ENCODE measurements at places on chromosomes 16 and 17. TPM values are rescaled to one million over a fixed set of nuclear protein-coding genes. Genes with fewer than 3 reads are reported as not detected.

- DNase-seq, result no peak
Measured at GRCh38 chr16:79099716-79100115, 500.8 kb downstream of the MAF start.

- DNase-seq, result no peak
Measured at GRCh38 chr17:54876656-54877195, 23.9 kb upstream of the TOM1L1 start.

- no peak for DNase-seq
Measured at GRCh38 chr17:29643817-29644160, 21.1 kb upstream of the CORO6 start.

DNA sequence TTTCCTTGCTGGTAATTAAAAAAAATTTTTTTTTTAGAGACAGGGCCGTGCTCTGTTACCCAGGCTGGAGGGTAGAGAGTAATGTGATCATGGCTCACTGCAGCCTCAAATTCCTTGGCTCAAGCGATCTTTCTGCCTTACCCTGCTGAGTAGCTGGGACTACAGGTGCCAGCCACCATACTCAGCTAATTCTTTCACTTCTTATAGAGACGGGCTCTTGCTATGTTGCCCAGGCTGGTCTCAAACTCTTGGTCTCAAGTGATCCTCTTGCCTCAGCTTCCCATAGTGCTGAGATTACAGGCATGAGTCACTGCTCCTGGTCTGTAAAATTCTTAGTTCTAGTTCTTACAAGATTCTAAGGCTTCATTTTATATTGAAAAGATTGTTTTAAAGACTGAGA, 11.1 kb downstream of the SMIM36 start:
- DNase-seq, result no peak

DNA sequence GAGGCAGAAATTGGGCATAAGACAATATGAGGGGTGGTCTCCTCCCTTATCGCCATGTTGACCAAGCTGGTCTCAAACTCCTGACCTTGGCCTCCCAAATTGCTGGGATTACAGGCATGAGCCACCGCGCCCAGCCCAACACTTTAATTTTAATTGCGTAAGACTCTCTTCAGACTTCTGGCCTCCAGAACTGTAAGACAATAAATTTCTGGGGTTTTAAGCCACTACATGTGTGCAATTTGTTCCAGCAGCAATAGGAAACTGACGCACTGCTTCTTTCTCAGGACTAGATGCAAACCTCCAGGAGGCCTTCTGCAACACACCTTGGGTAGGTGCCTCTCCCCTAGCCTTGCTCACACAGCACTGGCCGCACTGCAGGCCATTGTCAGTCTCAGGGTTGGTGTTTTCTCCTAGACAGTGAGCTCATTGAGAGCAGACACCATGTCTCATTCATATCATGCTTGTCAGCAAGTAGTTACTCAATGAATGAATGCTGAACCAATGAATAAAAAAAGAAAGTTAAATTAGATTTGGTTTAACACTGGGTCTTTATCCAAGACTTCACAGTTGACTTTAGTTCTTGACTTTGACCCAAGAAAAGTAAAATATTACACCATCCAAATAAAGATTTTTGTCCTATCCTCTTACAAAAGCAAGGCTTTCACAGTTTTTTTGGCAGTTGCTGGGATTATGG, 5.5 kb upstream of the ACSF2 start:
- no peak for DNase-seq

GRCh38 chr16:49277766-49278566, 3.7 kb downstream of the CBLN1 start:
- DNase-seq, result no peak

DNA sequence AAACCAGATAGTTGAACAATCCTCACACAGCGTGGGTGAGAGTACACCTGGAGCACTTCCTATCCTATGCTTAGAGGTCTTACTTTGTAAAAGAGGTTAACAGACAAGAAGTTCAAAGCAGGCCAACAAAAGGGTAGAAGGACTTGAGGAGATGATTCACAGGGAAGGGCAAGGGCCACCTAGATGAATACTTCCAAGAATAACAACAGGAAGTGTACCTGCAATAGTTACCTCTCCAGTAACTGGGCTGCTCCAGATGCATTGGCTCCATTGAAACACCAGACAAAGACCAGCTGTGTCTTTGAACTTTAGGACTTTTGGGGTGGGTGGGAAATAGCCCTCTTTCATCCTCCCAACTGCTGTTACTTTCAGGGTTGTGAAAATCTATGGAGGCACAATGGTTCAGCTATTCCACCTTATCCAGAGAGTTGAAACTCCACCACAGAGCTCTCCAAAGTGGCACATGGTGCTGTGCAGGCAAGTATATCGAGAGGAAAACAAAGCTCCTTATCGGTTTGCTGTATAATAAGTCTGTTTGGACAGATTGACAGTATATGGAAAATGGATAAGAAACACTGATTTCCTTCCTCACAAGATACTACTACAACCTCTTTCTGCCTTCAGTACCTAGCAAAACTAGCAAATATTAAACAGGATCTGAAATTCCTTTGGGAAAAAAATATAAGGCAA, 22.7 kb downstream of the RNF43 start:
- DNase-seq, result no peak

DNA sequence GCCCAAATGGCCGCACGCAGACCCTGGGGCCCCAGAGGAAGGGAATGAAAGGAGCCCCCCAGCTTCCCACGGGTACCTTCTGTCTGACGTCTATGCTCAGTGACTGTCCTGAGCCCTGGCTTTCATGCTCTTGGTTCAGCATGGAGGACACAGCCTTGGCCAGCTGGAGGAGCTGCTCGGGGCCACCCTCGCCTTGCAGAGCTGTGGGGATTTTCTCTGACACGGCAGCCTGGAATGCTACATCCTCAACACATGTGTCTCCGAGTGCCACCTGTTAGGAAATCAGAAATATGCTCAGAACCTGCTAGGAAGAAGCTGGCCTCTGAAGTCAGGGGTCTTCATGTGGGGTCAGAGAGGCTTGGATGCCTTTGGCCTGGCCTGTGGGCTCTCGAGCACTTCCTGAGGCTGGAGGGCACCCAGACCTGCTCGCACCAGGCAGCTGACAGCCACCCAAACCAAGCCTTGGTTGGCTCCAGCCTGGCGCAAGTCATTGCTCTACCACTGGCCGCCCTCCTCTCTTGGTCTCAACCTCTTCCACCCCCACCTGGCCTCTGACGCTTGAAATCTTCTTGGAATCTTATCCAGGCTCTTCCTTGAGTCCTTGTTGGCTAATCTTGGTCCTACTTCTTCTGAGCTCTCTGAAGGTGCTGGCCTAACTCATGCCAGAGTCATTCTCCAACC, 63.7 kb upstream of the BCO1 start:
- DNase-seq, result no peak

DNA sequence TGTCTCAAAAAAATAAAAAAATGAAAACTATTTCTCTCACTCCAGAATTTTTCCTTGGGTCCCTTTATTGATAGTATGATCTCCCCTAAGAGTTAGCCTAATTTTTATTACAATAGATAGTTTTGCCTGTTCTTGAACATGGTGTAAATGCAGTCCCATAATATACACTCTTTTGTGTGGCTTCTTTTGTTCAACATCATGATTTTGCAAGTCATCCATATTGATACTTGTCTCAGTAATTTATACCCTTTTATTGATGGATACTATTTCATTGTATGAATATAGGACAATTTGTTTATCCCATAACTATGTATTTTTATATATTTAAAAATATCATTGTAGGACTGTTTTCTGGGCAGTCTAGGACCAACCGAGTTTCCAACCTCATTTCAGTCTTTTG, 207.0 kb downstream of the UTP18 start:
- no peak for DNase-seq

DNA sequence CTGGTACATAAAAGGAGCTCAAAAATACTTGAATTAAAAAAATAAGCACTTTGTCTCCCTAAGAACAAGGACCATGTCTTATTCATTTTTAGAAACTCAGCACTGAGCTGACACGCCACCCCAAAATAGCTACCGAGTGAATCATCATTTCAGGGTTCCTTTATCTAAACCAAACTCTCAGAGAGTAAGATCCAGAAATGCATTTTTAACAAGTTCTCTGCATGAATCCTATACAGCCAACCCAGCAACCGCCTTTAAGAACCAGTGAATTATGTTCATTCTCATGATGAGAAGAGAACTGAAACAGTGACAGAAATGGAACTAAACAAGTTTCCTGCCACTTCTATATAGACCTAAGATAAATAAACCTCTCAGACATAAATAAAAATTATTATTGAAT, 8.7 kb downstream of the C16orf87 start:
- peak; percentile 46 for DNase-seq

DNA sequence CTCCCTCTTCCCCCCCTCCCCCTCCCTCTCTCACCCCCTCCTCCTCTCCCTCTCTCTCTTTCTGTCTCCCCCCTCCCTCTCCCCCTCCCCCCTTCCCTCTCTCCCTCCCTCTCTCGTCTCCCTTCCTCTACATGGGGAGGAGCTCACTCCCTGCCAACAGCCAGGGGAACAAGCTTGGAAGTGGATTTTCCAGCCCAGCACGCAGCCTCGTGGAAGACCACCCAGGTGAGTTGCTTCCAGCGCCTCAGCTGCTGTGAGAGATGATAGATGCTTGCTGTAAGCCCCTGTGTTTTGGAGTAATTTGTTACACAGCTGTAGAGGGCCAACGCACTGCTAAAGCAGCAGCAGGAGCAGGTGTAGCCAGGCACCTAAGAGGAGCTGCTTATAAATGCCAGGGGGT, 20.8 kb downstream of the ACTG1 start:
- DNase-seq, result no peak

DNA sequence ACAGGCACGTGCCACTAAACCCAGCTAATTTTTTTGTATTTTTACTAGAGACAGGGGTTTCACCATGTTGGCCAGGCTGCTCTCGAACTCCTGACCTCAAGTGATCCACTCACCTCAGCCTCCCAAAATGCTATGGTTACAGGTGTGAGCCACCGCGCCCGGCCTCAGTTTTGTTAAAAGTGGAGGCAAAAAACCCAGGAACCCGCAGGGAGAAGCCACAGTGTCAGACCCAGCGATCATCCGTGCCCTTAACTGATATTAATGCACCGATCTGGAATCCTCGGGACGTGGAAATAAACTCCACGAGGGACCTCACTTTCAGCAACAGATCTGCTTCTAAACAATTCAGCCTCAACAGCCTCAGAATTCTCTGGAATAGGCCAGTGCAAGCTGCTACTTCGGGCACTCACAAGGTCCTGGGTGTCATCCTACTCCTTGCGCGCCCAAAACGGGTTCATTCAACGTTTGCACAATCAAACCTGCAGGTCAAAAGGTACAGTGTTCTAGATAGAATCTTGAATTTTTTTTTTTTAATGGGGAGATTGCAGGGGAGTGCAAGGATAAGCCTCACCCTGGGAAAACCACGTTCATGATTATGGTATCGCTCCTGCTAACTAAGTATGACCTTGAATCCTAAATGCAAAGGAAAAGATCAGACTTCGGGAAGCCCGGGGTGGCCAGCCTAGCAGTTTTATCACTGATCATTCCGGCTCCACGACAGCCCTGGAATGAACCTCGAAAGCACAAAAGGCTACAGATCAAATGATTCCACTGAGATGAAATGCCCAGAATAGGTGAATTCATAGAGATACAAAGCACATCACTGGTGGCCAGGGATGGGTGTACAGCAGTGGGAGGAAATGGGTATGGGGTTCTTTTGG, 22.4 kb downstream of the LITAF start:
- no peak for DNase-seq

Gene KRT17
- polyA plus RNA-seq, result 0.89 TPM

Gene SDK2
- polyA plus RNA-seq, result 0.01 TPM

Gene PNMT
- polyA plus RNA-seq, result not detected

Gene KRT33B
- polyA plus RNA-seq, result not detected

Gene CDR2L
- 9.7 TPM for polyA plus RNA-seq

Gene FNDC8
- polyA plus RNA-seq, result not detected
